Natural killer cell (primary cell): ENCODE measurements at places on chromosomes 12 and 14. TPM values are rescaled to one million over a fixed set of nuclear protein-coding genes. Genes with fewer than 3 reads are reported as not detected.
A peak's percentile ranks its signal among the peaks of the same experiment; 100 is the strongest.

GRCh38 chr14:70971560-70971959 is 64.3 kb downstream of the PCNX1 start:
- H3K27ac ChIP-seq: no peak overlapping the region
- peaks cover 19% of the 10 kb centered on the region for H3K36me3 ChIP-seq
- no peak overlapping the region for H3K4me3 ChIP-seq
- H3K27me3 ChIP-seq: no peaks in the 10 kb centered on the region
- H3K4me1 ChIP-seq: peaks cover 3% of the 10 kb centered on the region

GRCh38 chr12:102479099-102479885 is 1.1 kb downstream of the IGF1 start:
- H3K4me1 ChIP-seq: peaks cover 13% of the 10 kb centered on the region
- H3K4me3 ChIP-seq: no peak overlapping the region
- DNase-seq: no peak
- peaks cover 12% of the 10 kb centered on the region for H3K27me3 ChIP-seq
- no peaks in the 10 kb centered on the region for H3K36me3 ChIP-seq

- H3K4me3 ChIP-seq: no peak overlapping the region
- H3K36me3 ChIP-seq: no peaks in the 10 kb centered on the region
- peaks cover 4% of the 10 kb centered on the region for H3K4me1 ChIP-seq
- H3K27ac ChIP-seq: no peak overlapping the region
- DNase-seq: no peak
These were observed 170.6 kb upstream of the PWP1 start for GRCh38 chr12:107514887-107515445.

GRCh38 chr12:58608711-58609110 is 311.6 kb downstream of the LRIG3 start:
- no peaks in the 10 kb centered on the region for H3K36me3 ChIP-seq
- H3K4me3 ChIP-seq: no peak overlapping the region

DNA sequence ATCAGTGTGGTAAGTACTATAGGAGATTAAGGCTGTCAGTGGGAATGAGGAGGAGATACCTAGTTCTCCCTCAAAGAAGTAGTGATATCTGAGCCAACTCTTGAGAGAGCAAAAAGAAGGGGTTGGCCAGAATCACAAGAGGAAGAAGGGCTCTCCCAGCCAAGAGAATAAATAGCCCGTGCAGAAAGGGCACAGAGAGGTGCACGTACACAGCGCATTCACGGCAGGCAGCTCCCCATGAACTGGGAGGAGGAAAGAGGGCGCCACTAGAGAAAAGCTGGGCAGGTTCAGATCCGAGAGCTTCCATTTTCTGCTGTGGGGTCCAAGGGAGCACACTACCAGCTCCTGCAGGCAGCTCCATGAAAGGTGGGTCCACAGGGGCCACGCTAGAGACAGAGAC is 59.9 kb downstream of the PPP2R5E start:
- no peaks in the 10 kb centered on the region for H3K36me3 ChIP-seq
- no peaks in the 10 kb centered on the region for H3K27me3 ChIP-seq
- no peak overlapping the region for H3K27ac ChIP-seq

DNA sequence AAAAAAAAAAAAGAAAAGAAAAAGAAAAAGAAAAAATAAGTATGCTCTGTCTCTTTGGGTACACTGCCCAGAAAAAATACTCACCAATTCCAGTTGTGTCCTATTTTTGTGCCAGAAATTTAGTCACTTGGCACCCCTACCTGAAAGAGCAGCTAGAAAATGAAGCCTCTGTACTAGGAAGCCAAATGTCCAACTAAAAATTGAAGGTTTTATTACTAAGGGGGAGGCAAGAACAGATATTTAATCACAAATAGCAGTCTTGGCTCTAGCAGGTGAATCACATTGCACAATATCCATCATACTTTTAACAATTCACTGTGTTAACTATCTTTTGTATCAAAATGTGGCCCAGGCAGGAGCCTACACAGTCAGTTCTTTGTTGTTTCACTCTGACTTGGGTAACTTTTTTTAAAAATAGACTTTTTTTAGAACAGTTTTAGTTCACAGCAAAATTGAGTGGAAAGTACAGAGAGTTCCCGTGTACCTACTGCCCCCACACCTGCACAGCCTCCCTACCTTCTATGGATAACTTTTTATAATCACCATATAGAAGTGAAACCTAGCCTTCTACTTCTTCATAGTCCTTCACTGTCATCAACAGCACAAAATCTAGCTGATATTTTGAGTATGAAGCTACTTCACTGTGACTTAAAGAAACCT is 87.1 kb upstream of the ATF7IP start:
- H3K4me1 ChIP-seq: peaks cover 5% of the 10 kb centered on the region
- H3K36me3 ChIP-seq: no peaks in the 10 kb centered on the region
- DNase-seq: no peak
- H3K4me3 ChIP-seq: no peak overlapping the region
- H3K27me3 ChIP-seq: no peaks in the 10 kb centered on the region
- H3K27ac ChIP-seq: peak overlapping the region; percentile 48

The RTL1 gene
- not detected for total RNA-seq

- DNase-seq: no peak
- no peak overlapping the region for H3K4me3 ChIP-seq
- no peaks in the 10 kb centered on the region for H3K36me3 ChIP-seq
- H3K27me3 ChIP-seq: peaks cover 3% of the 10 kb centered on the region
- peaks cover 3% of the 10 kb centered on the region for H3K4me1 ChIP-seq
These were observed 3.3 kb downstream of the LRIG3 start for GRCh38 chr12:58916921-58917511.

DNA sequence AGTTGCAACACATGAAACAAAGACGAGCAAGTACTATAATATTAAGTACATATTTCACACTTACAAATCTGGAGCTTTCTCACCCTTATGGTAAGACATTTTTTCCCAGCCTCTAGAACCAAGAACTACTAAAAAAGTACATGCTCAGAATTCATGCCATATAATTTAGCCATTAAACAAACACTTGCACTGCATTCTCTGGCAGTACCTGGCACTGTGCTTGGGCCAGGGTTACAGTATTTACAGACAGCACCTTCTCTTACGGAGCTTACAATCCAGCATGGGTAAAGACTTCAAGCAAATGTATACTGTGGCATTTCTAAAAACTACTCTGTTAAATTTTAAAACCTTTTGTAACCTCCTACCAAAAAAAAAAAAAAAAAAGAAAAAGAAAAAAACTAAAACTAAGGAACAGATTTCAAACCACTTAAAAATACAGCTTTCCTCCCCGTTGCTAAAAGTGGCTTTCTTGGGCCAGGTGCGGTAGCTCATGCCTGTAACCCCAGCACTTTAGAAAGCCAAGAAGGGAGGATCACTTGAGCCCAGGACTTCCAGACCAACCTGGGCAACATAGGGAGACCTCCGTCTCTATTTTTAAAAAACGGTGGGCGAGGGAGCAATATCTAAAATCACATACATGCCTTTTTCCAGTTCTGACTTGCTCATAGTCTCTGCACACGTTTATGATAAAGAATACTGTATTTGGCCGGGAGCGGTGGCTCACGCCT is 956 bp downstream of the GNPTAB start:
- H3K27me3 ChIP-seq: no peaks in the 10 kb centered on the region
- DNase-seq: peak; percentile 29
- peak overlapping the region; percentile 79 for H3K4me3 ChIP-seq
- no peaks in the 10 kb centered on the region for H3K36me3 ChIP-seq

GRCh38 chr14:51533872-51534553 is 117.7 kb upstream of the FRMD6 start:
- H3K4me3 ChIP-seq: no peak overlapping the region
- H3K4me1 ChIP-seq: no peaks in the 10 kb centered on the region
- no peaks in the 10 kb centered on the region for H3K36me3 ChIP-seq
- DNase-seq: no peak
- no peak overlapping the region for H3K27ac ChIP-seq

The KLC1 gene
- 178 TPM for total RNA-seq

The SLC6A13 gene
- total RNA-seq: 0.79 TPM

GRCh38 chr14:95483309-95484165 is 32.9 kb downstream of the SYNE3 start:
- peaks cover 35% of the 10 kb centered on the region for H3K4me1 ChIP-seq
- no peaks in the 10 kb centered on the region for H3K36me3 ChIP-seq
- H3K4me3 ChIP-seq: no peak overlapping the region
- no peak overlapping the region for H3K27ac ChIP-seq
- no peak for DNase-seq

The PLEKHG3 gene
- total RNA-seq: 225 TPM
